NCI-H1417 treated with DMSO at 0.1 percent for 48 hours (cell line): ENCODE measurements at places on chromosomes 3 and 15.
A peak's percentile ranks its signal among the peaks of the same experiment; 100 is the strongest.

DNA sequence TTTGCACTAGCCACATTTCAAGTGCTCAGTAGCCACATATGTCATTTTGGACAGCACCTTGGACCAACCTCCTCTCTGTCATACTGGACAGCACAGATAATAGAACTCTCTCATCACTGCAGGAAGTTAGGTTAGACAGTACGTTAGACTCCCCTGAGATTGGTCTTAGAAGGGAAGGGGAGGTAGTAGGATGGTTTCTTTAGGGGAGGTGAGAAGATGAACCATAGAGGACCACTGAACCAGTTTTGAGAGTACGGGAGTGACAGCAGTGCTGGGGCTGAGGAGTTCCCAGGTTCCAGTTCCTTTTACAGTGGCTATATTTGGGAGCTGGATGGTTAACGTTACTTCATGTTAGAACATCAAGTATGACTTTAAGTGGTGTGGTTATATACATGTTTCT, 7.8 kb downstream of the LRCH3 start:
- DNase-seq: no peak

DNA sequence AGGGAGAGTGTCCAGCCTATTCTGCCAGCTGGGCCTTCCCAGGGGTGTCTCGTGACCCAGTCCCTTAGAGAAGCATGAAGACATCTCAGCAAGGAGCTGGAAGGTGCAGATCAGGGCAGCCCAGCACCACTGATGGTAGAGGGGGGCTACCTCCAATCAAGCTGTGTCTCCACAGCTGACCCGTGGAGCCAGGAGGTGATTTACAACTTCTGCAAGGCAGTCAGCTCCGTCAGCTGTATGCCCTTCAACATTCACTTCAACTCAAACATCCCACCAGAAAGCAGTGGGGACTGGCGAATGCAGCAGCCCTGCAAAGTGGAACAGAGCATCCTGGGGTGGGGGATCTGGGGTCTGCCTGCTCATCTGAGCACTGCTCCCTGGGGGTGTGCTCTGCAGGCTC, 32.6 kb upstream of the FRG2C start:
- no peak for DNase-seq

- peak; percentile 86 for DNase-seq
Observed at GRCh38 chr3:86175593-86176444, 815.1 kb downstream of the VGLL3 start.

GRCh38 chr3:23954144-23954543, 9.1 kb downstream of the NR1D2 start:
- no peak for DNase-seq
